ENCODE measurements at places on chromosomes 7 and 10.

GRCh38 chr7:96827701-96828100 lies 118.1 kb upstream of the SEM1 start:
- no peak for DNase-seq

- no peak for DNase-seq
These were observed 88.4 kb downstream of the DNAJB6 start for GRCh38 chr7:157425137-157425731.

DNA sequence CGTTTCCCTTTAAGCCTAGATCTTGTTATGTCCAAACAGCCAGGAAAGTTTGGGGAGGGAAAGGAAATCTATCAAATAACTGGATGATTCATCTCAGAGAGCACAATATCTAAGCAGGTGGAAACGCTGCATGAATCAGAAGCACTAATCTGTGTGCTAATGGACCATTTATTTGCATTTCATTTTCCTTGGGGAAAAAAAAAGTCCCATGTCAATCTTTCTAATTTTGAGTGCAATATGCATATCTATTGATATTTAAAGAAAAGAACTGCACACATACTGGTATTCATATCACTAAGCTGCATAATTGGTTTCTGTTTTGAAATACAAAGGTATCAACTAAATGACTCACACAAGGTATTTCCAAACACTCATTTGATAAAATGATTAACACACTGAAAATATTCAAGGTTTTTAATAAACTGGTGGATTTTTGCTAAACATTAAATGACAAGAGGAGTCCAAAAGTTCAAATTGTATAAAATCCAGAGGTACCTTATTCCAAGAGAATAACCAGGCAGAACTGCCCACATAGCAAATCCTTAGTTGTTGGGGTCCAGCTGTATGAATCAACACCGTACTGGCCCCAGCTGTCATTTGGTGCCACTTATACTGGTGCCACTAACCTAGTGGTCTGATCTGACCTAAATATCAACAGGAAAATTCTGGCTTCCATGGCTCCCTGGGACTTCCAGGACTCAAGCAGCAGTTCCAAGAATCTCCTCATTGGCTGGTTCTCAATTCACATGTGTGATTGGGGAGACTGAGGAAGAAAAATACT lies 122.2 kb upstream of the SP4 start:
- no peak for DNase-seq

DNA sequence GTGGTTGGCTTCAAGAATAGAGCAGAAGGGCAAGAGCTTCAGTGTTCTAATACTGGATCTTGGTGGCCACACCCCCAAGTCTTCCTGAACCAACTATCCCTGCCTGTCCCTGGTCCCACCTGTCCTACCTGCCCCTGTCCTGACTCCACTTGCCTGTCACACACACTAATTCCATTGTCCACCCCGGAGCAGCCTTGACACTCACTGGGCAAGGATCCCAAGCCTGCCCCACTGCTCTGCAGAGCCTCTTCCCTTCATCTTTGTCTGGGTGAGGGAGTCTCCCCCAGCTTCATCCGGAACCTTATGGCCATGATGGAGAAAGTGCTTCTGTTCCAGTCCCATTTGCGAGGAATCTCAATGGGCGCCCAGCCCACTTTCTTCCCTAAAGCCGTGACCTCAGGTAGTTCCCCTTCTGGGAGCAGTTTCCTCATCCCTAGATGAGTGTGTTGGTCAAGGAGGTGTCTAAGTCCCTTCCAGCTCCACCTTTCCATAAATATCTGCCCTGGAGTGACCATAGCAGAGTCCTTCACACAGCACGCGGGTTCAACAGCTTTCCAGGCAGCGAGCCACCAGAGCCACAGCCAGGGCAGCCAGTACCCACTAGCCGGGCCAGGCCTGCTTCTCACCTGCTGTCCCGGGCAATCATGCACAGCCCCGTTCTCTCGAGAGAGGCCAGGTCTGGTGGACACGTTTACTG lies 61.5 kb downstream of the VIPR2 start:
- DNase-seq: no peak

DNA sequence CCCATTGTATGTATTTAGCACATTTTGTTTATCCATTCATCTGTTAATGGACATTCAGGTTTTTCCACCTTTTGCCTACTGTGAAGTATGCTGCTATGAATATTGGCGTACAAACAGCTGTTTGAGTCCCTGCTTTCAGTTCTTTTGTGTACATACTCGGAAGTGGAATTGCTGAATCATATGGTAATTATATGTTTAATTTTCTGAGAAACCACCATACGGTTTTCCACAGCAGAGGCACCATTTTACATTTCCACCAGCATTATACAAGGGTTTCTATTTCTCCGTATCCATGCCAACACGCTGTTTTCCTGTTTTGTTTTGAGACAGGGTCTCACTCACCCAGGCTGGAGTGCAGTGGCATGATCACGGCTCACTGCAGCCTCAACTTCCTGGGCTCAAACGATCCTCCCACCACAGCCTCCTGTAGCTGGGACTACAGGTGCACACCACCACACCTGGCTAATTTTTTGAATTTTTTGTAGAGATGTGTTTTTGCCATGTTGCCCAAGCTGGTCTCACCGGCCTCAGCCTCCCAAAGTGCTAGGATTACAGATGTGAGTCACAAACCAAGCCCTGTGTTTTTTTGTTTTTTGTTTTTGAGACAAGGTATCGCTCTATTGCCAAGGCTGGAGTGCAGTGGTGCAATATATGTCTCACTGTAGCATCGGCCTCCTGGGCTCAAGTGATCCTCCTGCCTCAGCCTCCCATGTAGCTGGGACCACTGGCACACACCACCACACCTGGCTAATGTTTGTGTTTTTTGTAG lies 22.1 kb upstream of the FBXW4 start:
- DNase-seq: no peak

GRCh38 chr7:24384362-24385030 lies 100.5 kb downstream of the NPY start:
- no peak for DNase-seq

All from DMS 273 treated with DMSO at 0.1 percent for 48 hours (cell line).